ENCODE measurements at places on chromosomes 4 and X.

DNA sequence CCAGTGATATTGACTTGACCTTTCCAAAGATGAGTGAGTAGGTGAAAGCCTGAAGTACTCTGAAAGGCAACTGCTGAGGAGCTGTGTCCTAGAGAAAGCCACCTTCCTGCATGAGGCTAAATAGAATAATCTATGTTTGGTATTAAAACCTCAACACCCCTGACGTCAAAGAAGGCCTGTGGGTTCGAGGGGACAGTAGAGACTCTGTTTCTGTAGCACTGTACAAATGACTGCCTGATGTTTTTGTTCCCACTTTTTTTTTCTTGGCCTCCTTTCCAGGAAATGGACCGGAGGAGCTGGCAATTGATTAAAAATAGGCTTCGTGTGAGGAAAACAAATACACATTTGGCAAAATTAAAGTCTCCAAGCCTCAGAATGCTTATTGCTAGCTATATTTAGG, 29.5 kb downstream of the TMEM255A start:
- DNase-seq: no peak

- peak; percentile 42 for DNase-seq
Observed at GRCh38 chrX:134990801-134991481, at the start of gene SMIM10. SMIM10 (plus strand) TSS chrX:134990991; CDS start chrX:134991096, 105 bp downstream.

DNA sequence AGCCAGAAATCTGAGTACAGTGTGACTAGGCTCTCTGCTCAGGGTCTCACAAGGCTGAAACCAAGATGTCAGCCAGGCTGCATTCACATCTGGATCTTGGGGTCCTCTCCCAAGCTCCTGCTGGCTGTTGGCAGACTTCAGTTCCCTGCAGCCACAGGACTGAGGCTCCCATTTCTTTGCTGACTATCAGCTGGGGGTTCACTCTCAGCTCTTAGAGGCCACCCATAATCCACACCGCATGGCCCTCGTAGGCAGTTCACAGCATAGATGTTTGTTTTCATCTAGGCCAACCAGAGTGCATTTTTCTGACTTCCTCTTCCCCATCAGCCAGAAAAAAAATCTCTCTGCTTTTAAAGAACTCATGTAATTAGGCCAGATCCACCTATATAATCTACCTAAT, 8.2 kb upstream of the WDR44 start:
- no peak for DNase-seq

DNA sequence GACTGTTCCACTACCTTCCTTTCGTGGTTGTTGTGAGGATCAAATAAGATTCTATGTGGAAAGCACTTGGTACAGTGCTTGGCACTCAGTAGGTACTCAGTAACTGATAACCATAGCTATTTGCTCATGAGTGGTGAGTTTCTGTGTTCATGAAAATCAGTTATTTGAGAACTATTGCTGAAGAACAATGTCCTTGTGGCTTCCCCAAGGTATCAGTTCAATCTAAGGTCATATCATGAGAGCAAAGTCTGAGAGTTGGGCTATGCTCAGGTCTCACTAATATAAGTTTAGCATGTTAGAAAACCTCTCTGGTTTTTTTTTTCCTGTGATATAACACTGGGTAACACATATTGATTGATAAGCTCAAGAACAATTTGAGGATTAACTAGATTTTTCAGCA, 147.8 kb downstream of the GRIA3 start:
- DNase-seq: no peak

DNA sequence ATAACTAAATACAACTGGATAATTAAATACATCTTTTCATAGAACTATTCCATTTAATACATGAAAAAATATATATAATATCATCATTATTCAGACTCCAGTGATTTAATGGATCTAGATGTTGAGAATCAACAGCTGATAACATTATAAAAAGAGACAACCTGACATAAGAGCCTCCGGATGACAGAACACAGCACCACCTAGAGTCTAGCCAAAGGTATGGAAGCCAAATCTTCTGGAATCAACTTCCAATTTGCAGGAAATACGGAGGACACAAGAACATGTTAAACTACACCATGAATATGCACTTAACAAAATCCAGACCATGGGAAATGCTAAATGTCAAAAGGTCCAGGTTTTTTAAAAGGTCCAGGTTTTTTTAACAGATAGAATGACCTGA, 55.0 kb downstream of the LRBA start:
- DNase-seq: no peak

DNA sequence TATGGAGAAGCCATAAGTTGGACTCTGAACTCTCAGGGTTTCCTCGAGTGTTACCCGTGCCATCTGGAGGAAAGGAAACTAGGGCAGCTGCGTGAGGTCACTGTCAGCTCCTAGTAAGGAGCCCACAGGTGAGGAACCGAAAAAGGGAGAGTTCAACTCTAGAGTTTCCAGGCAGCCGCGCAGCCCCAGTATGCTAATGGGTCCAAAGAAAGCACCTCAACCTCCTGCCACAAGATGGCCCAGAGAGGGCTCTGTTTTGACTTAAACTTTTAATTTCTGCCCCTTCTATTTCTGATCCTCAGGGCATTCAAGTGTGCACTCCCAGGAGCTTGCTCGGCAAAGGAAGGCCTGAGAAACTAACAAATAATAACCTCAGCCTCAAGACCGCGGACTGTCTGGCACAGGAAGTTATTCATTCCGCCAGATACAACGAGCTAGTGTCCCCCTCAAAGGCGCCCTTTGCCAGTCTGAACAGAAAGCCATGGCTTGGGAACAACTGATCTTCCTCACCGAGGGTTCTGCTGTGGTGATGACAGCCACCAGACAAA, 13.9 kb downstream of the SCARB2 start:
- peak; percentile 43 for DNase-seq

DNA sequence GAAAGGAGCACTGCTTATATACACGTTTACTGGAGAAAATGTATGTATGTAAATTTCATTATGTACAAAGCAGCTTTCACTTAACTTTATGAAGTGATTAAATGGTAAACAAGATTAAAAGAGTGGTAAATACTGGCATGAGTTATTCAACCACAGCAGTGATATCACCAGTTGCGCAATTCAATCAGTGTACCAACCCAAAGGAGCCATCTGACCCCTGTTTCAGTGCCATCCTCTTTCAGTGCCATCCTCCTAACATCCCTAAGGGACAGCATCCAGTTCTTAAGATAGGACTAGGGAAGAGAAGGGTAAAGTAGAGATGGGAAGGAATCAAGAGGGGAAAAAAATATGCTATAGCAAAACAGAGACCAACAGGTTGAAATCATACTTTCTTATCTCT, 16.2 kb downstream of the HPF1 start:
- DNase-seq: no peak

- no peak for DNase-seq
Observed at GRCh38 chr4:3530663-3531254, 1.5 kb downstream of the LRPAP1 start.

GRCh38 chr4:73407227-73407673, 3.2 kb downstream of the ALB start:
- DNase-seq: no peak

- DNase-seq: no peak
Observed at GRCh38 chr4:39319676-39320075, 46.5 kb downstream of the RFC1 start.

- no peak for DNase-seq
Observed at GRCh38 chr4:52997132-52997416, 135.0 kb downstream of the RASL11B start.

GRCh38 chrX:72247206-72247942, 8.5 kb upstream of the ERCC6L start:
- no peak for DNase-seq
